ENCODE measurements at places on chromosomes 7 and 10. TPM values are rescaled to one million over a fixed set of nuclear protein-coding genes. Genes with fewer than 3 reads are reported as not detected.

DNA sequence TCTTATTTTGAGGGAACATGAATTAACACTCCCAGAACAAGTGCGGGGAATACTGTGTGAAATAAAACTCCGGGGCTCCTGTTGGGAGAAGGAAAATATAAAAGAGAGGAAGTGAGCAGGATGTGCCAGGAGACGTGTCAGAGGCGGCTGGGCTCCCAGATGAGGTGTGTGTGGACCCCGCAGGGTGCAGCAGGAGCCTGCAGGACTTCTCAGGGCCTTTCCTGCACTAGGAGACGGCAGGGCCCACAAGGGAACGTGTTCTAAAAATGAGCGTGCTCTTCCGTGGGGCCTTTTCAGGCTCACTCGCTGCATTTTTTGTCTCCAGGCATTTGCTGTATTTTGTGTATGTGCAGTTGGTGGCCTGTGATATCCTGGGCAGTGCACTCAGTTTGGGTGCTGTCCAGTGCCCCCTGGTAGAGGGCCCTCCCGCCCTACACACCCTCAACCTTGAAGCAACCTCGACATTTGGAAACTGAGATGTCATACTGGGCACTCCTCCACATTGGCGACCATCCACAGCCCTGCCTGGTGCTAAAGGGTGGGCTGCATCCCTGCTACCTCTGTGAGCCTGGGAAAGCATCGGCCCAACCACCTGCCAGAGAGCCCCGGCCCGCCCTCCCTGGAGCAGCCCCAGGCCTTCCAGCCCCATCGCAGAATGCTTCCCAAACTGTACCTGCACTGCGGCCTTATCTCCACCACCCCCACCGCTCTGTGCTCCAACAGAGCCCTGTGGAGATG is 35.2 kb upstream of the EN2 start:
- DNase-seq, result no peak

DNA sequence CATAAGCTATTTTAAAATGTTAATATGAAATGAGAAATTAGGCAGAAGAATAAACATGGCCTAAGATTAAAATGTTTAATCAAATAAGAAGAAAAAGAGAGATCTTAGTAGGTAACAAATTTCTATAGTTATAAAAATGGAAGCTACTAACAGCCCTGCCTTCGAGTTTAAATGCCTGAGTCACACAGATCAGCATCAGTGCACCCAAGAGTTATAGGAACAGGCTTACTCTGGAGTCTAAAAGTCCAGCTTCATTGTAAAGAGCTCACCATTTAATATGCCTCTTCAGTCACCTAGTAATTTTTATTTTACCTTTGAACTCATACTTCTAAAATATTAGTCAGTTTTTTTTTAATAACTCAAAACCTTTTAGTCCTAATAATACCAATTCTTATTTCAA is 52.6 kb downstream of the BRI3 start:
- DNase-seq, result no peak

Gene NUPR2
- total RNA-seq, result not detected

Gene CTNNA3
- total RNA-seq, result not detected

Gene CALD1
- 8.5 TPM for total RNA-seq
